ENCODE measurements at places on chromosomes 5 and 9.
A peak's percentile ranks its signal among the peaks of the same experiment; 100 is the strongest.

- DNase-seq: no peak
Observed at GRCh38 chr5:74408150-74409043, 232.1 kb downstream of the ENC1 start.

DNA sequence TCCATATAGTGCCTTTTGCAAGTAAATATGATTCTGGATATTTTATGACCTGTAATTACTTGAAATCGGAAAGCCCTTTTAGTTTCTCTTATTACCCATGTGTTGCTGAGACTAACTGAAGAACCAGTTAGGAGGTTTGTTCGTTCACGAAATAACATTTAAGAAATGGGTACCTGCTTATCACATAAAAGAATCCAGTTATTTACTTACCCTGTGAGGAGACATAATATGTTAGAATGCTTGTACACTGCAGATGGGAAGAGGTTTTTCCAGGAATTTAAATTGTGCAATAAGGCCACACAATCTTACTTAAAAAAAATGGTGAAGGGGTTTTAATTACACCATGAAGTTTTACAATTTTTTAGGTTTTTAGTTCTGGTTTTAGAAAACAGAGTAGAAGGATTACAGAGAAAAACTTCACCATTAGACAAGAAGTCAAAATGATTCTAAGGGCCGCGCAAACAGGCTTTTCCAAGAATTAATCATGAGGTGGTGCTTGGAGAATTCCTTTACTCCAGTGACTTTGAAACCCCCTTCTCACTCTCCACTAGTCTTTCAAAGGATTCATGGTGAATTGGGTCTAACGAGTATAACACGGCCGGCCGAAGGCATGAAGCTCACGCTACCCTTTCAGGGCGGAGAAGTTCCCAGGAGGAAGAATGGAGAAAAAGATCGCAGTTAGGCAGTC lies 1.1 kb upstream of the PTGER4 start:
- no peak for DNase-seq

- DNase-seq: no peak
Observed at GRCh38 chr9:6929441-6930215, 171.9 kb downstream of the KDM4C start.

DNA sequence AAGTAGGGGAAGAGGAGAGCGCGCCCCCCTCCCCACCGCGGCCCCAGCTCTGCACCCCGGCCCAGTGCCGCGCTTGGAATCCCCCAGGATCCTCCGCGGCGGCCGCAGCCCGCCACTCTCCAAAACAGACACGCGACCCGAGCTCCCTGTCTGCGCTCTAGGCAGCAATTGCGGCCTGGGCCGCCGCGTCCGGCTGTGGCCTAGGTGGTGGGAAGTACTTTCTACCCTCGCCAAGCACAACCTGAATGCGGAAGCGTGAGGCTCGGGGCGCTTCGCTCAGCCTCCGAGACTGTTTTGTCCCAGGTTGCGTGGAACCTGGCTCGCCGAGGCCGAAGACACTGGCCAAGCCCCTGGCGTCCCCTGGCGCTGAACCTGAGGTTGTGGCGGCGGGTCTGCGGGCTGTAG lies 3.3 kb upstream of the FOXB2 start:
- DNase-seq: no peak

DNA sequence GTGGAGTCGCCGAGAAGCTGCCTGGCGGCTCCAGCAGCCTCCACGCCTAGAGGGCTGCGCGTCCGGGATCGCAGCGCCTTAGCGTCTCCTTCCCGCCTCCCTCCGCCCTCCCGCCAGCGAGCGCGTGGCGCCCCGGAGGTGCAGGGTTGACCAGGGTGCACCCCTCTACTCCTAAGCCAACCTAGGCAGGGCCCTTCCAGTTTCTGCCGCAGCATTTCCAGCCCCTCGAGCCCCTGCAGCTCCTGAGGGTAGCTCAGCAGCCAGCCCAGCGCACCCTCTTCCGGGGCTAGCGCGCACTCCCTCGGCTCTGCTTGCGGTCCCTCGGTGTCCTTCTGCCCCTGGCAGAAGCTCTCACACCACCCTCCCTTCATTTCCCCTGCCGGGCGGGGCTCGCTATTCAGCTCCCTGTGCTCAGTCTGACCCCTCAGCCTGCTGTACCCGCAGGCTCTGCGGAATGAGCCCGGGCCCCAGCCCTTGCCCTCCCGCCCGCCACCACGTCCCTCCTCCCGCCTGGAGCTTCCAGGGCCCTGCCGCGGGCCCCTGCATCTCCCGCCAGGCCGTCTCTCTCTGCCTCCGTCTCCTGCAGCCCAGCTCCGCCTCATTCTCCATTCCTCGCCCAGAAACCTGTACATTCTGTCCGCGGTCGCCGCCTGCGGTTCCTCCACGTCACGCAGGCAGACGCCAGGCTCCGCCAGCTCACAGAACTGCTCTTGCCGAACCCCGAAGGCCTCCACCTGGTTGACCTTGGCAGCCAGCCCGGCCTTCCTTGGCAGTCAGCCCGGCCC lies 61.8 kb downstream of the SPATA31C2 start:
- peak; percentile 78 for DNase-seq

- DNase-seq: no peak
Observed at GRCh38 chr5:157020511-157021222, 38.2 kb downstream of the HAVCR1 start.

GRCh38 chr5:133698646-133699526 lies 86.5 kb upstream of the FSTL4 start:
- DNase-seq: no peak

DNA sequence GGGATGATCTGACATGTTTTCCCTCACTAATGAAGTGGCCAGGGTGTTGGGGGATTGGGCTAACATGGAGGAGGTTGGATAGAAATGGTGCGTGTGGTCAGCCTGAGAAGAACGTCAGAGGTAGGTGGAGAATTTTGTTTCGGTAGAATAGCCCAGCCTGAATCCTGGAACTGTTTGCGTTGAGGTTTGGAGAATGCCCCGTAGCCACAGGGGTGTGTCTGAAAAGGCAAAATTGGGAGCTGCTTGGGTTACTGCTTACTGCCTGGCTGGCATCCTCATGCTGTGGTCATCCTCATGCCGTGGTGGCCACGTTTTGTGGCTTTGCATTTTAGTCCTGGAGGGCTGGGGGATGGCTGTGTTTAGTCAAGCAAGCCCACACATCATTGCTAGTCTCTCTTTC lies 236.9 kb downstream of the GOLPH3 start:
- DNase-seq: no peak

All from D341Med (cell line).